Left hindlimb (tissue), 1 donor: ENCODE measurements at places on chromosomes 7 and 10.

GRCh38 chr7:145269418-145270161 is 433.7 kb upstream of the TPK1 start:
- no peak for DNase-seq

DNA sequence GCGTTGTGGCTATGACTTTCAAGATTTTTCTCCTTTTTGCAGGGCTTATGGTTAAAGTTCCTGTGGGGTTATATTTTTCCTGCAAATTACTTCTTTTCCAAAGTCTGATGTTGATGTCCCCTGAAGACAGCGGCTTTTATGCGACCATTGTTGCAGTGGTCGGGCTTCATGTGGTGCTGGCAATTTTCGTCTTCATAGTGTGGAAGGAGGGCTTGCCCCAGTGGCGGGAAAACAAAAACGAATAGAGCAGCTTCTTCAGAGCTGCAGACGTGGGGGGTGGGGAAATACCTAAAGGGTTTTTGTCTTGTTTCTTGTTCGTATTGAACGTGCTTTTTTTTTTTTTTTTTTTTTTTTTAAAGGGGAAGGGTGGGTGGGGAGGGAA is 53.8 kb downstream of the MCMBP start:
- no peak for DNase-seq

GRCh38 chr10:64211466-64211865 is 690.3 kb downstream of the REEP3 start:
- DNase-seq = no peak

DNA sequence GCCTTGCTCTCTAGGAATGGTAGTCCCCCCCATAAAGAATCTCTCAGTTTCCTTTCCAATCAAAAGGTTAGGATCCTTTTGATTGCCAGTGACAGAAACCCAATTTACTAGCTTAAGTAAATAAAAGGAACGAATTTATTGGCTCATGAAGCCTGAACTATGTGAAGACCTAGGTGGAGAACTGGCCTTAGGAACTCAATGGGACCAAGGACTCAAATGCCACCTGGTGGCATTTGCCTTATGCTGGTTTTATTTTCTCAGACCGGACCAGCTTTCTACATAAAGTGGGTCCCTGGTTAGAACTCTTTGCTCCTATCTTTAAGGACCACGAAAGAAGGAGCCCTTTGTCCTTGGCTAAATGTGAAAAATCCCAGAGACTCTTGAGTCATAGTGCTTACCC is 25.4 kb downstream of the CFTR start:
- DNase-seq = no peak

DNA sequence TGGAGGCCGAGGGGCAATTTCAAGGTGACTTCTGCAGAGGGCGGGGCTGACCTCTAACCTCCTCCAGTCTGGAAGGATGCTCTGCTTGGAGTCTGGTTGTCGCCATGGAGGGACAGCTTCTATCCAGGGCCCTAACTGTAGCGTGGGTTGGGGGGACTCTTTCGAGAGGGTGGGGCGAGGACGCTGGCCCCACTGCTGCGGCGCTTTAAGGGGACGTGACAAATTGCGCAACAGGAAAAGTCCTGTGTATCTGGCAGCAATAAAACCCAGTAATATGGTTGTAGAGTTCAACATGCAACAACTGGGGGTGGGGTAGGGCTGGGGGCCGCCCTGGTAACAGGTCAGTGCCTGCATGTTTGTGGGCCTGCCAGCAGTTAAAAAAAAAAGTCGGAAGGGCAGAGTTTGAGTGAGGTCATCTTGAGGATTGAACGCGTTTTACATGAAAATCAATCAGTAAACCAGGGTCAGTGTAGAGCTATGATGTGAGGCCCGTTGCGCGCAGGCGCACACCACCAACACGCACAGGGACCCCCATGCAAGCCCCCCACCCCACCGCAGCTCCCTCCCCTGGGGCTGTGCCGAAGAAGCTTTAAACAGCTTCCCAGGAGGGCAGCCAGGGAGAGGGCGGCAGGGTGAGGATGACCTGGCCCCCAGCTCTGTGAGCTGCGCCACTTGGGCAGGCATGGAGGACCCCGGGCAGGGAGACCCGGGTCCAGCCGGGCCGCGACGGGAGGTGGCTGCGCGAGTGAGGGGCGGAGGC is 4.3 kb downstream of the SHH start:
- DNase-seq = peak; percentile 2

DNA sequence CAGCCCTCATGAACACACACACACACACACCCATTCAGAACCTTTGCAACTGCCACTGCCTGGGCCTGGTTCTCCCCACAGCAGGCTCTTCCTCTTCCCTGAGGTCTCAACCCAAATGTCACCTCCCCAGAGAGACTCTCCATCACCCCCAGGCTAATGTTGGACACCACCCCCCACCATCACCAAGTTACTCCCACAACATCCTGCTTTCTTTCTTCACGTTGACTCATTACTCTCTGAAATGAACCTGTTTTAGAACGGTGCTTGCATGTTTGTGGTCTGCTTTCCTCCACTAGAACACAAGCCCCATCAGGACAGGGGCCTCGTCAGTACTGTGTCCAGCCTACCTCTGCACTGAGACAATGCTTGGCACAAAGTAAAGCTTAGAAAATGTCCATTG is 16.0 kb downstream of the AFAP1L2 start:
- DNase-seq = no peak

- no peak for DNase-seq
Measured at GRCh38 chr7:17029150-17029549, 147.4 kb upstream of the AGR3 start.

DNA sequence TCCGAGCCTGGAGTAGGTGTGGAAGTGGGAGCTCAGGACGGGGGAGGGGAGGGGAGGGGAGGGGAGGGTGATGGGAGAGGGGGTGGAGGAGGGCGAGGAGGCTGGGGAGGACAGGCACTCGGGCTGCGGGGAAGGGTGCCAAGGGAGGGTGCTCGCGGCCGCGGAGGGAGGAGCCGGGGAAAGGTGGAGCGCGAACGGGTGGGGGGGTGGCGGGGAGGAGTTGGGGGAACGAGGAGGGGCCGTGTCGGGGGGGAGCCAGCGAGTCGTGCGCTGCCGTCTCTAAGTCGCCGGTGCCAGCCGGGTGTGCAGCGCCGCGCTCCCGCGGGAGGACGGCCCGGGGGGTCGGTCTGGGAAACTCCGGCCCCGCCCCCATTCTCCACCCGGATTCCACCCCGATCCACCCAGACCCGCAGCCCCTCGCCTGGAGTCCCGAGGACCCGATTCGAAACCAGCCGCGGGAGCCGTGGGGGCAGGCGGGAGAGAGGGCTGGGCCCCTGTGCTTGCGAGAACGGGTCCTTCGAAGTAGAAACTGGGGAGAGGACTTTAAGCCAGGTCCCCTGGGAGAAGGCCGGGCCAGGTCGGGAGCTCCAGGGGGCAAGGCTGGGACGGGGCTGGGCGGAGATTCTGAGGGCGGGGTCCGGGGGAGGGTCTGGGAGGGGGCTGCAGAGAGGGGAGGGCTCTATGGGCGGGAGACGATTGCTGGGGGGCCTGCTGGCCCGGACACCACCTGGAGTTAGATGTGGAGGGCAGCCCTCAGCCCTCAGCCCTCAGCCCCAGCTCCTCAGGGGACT is at the start of gene ZNF467:
TSS of gene ZNF467 (minus strand) at position 143 of the 791 bp plus-strand sequence. CDS start 2,556 bp downstream, outside the sequence.
- DNase-seq = peak; percentile 73

DNA sequence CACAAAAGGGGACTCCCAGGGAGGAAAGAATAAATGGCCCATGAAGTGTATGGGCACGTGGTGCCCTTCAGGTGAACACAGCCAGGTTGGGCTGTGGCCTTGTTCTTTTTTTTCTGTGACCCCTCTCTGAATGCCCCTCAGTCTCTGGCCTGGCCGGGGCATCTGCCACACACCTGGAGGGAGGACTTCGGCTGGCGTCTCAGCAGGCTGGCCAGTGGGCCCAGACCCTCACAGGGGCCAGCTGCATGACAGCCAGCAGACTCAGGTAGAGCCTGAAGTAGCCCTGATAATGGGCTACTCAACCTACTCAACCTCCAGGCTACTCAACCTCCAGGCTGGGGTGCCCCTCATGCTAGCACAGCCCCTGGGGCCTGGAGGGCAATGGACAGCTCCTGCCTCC is 9.8 kb upstream of the CAMK2B start:
- no peak for DNase-seq

- DNase-seq = no peak
Measured at GRCh38 chr10:114684822-114685209, 26.7 kb upstream of the ABLIM1 start.

- no peak for DNase-seq
Measured at GRCh38 chr10:59064080-59064692, 112.3 kb upstream of the PHYHIPL start.

DNA sequence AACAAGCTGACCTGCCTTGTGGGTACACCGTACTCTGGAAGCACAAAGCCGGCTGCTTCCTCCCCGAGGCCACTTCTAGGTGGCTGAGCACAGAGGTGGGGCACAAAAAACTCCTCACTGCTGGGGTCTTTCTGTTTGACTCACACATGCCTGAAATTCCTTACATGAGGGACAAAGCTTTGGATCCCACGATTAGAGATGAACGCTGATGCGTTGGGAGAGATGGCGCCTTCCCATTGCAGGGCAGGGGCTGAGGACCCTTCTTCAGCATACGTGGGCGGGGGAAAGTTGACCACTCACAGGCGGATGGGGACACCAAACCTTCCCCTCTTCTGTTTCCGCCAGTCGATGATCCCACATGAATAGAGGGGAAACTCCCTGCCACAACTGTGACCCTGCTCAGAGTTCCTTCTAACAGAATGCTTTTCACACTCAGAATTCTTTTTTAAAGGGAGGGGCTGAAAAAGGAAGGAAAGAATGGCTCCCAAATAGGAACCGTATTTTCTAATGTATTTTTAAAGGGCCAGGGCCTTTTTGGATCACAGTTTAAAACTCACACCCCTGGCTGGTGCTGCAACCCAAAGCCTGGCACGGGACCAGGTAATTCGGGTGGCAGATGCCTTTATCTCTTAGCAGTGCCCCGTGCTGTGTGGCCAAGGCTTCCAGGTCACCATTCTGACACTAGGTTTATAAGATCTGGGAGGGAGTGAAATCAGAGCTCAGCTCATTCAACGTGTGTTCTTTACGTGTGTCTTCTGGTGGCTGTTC is 134.0 kb downstream of the PRKAG2 start:
- DNase-seq = no peak

GRCh38 chr10:46539596-46540411 is 16.7 kb downstream of the GPRIN2 start:
- DNase-seq = no peak

DNA sequence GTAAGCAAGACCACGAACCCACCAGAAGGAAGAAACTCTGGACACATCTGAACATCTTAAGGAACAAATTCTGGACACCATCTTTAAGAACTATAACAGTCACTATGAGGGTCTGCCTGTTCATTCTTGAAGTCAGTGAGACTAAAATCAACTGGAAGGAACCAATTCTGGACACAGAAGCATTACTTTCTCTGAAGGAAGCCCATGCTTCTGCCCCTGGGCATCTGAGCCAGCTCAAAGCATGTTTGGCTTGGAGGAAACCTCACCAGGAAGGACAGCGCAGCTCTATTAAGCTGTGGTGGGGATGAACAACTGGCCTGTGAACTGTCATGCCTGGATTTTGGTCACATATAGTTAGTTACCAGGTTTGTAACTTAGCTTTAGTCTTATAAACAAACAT is 132.4 kb upstream of the GDF10 start:
- DNase-seq = no peak

GRCh38 chr10:26057466-26057865 is 123.4 kb downstream of the MYO3A start:
- no peak for DNase-seq

DNA sequence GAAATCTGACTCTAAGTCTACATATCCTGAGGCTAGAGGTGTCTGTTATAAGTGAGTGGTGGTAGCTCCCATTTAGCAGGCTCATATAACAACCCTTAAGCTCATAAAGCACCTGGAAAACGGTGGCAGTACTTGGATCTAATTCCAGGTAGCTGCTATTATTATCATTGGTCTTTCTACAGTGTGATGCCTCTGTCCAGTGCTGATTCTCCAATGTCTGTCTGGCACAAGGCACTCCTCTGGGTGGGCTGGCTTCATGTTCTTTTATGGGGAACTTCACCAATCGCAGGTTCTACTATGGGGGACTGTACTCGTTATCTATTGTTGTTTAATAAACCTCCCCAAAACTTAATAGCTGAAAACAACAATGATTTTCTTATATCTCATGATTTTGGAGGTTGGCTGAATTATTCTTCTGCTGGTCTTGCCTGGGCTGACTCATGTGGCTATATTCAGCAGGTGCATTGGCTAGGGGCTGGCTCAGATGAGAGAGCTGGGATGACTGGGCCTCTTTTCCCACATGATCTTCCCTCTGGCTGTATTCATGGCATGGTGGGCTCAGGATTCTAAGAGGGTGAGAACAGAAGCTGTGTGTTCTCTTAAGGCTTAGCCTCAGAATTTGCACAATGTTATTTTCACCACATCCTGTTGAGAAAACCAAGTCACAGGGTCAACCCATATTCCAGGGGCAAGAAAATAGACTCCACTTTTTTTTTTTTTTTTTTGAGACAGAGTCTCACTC is 93.0 kb upstream of the PCGF5 start:
- no peak for DNase-seq

- DNase-seq = peak; percentile 86
Measured at GRCh38 chr10:133258818-133259601, 17.7 kb downstream of the ADAM8 start.

DNA sequence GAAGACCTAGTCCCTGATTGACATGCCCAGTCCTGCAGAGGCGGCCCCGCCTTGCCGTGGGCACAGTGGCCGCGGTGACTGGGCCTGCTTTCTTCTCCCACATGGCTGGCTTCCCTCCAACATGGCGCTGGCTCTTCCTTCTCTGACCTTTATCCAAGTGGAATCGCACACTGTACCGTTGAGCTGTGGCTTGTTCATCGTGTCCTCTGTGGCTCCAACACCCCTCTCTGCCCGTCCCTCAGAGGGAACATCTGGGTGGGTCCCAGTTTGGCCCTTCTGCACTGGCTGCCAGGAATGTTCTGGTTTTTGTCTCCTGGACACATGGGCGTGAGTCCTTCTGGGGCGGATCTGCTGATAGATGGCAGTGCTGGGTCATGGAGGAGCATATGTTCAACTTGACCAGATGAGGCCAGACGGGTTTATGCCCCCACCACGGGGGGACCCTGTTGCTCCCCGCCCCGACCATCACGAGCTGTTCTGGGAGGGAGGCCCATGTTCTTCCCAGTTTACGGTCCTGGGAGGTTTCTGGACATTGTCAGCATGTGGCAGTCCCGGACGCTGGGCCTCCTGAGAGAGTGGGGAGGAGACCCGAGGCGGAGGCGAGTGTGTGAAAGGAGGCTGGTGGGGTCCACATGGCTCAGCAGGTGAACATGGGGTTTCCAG is 63.5 kb downstream of the LHPP start:
- DNase-seq = no peak

DNA sequence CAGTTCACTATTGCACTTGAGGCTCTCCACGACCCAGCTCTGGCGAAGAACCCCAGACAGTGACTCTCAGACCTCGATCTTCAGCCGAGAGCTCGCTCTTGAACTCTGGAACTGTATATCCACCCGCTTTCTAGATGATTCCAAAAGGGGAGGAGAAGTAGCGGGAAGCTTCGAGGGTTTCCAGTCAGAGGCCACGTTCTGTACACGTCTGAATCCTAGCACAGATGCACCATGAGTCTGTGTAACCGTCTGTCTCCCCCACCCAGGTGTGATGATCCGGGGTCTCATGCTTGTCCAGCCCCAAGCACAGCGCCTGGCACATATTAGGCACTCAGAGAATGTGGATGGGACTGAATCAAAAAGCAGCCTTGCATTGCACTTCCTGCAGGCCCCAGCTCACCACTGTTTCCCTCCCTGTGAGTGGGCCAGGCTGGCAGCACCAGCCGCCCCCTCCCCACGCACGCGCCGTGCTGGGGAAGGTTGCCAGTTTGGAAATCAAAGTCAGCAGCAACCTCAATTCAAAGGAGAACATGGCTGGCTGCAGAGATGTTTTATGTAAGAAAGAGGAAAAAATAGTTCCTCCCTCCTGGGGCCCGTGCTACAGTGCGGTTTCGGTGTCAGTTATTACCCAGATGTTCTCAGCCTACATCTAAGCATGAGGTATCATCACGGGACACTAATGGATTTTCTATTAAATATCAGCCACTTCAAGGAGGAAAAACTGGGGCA is 5.7 kb downstream of the GRID2IP start:
- DNase-seq = no peak
